ENCODE measurements at places on chromosomes 12 and 14.
A peak's percentile ranks its signal among the peaks of the same experiment; 100 is the strongest.

DNA sequence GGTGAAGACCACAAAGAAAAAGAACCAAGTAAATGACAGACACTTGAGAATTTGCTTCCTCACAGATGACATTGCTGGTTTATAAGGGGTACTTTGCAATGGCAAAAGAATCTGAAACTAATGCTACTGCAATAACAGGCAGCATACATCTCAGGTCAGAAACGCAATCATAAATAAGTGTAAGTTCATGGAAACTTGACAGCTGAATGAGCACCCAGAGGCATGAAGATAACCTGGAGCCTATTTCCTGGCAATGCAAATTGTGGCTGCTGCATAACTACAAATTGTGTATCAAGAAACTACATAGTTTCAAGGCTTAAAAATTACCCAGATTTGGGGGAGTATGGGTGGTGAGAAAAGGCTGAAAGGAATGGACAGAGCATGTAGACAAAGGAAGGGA is 8.5 kb upstream of the MYO1A start:
- no peak for DNase-seq

- DNase-seq, result no peak
Observed at GRCh38 chr12:130966443-130967030, 12.8 kb downstream of the ADGRD1 start.

DNA sequence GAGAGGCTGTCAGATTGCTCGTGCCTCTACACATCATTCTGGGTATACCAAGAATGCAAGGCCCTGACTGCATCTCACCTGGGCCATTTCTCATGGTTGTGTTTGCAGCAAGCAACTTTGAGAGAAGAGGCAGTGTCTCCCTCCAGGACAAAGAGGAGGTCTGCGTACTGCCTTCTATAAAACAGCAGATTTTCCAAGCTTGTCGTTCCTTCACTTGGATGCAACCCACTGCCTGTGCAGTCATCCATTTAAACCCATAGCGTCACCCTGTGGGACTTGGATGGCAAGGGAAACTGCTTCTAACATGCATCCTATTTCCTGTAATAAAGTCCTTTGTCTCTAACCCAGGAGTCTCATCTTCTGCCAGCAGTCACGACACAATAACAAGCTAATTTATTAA is 1.3 kb downstream of the POMT2 start:
- DNase-seq, result no peak

GRCh38 chr14:76958980-76959710 is 69.4 kb downstream of the IRF2BPL start:
- DNase-seq, result no peak

- DNase-seq, result no peak
Observed at GRCh38 chr14:68571114-68571591, 221.7 kb downstream of the ZFP36L1 start.

GRCh38 chr12:23534196-23534595 is 415.3 kb downstream of the SOX5 start:
- DNase-seq, result no peak

GRCh38 chr12:5364036-5364770 is 67.7 kb upstream of the NTF3 start:
- DNase-seq, result no peak

- no peak for DNase-seq
Observed at GRCh38 chr12:101299931-101300330, 20.0 kb downstream of the UTP20 start.

- no peak for DNase-seq
Observed at GRCh38 chr14:25308244-25308643, 258.3 kb upstream of the STXBP6 start.

DNA sequence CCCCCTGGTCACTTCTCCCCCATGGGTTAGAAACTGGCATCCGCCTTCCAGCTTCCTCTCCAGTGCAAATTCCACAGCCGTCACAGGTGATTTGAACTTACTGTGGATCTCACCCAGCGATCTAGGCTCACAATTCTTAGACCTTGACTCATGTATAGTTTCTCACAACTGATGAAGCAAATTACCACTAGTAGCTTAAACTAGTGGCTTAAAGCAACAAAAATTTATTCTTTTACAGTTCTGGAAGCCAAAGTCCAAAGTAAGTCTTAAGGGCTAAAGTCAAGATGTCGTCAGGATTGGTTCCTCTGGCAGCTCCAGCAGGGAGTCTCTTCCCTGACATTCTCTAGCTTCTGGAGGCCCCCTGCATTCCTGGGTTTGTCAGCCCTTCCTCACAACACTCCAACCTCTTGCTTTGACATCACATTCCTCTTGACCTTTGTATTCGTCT is 117.4 kb downstream of the KTN1 start:
- DNase-seq, result no peak

DNA sequence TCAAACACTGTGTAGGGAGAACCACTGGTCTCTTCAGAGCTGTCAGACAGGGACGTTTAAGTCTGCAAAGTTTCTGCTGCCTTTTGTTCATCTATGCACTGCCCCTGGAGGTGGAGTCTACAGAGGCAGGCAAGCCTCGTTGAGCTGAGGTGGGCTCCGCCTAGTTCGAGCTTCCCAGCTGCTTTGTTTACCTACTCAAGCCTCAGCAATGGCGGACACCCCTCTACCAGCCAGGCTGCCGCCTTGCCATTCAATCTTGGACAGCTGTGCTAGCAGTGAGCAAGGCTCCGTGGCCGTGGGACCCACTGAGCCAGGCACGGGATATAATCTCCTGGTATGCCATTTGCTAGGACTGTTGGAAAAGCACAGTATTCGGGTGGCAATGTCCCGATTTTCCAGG is 24.6 kb upstream of the YBX3 start:
- DNase-seq, result no peak

GRCh38 chr12:32362892-32363291 is 36.5 kb upstream of the FGD4 start:
- DNase-seq, result no peak

DNA sequence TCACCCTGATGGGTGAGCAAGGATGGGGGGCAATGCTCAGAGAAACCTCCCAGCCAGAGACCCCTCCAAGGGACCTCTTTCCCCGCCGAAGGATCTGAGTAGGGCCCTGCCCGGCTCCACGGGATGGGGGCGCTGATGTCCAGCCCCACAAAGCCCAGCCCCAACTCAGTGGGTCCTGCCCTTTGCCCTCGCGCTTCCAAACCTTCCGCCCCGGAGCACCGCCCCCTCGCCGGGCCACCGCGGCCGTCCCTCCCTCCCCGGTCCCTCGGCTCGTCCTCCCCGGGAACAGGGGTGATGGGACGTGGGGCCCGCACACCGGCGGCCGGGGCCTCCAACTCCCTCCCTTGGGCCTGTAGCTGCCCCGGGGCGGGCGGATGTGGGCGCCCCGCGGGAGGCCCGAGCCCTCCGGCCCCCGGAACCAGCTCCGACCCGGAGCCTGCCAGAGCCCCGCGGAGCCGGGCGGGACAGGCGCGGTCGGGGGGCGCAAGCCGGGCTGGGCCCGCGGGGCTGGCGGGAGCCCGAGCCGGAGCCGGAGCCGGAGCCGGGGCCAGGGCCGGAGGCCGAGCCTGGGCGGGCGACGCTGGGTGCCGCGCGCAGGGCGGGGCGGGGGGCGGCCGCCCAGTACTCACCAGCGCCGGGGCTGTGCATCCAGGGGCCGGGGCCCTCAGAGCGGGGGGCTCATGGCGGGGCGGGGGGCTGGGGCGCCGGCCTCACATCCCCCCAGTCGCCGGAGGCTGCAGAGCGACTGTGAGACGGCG is 386 bp downstream of the HDAC7 start:
- DNase-seq, result no peak

- DNase-seq, result no peak
Observed at GRCh38 chr12:52391618-52392002, 6.2 kb upstream of the KRT84 start.

GRCh38 chr12:3770891-3771290 is 18.0 kb upstream of the CRACR2A start:
- no peak for DNase-seq

GRCh38 chr12:110639336-110640141 is 25.6 kb downstream of the TCTN1 start:
- DNase-seq, result peak; percentile 37
